ENCODE measurements at places on chromosomes 13 and 19.

DNA sequence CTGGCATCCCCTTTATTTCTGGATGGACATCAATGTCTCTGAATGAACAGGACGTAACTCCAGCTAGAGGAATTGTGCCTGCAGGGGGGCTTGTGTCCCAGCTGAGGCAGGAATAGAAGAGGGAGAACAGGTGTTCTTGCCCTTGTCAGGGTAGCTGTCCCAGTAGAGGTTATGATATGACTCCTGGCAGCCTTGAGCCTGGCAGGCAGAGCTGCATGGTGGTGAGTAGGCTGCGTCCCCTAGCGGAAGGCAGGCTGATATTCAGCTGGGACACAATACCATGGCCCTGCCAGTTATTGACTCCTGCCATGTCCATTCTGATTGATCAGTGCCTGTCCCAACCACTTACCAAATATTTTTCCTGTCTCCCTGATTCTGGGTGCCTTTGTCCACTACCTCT is 197.2 kb downstream of the RAP2A start:
- DNase-seq: no peak
- no peaks in the 10 kb centered on the region for H3K27me3 ChIP-seq
- no peaks in the 10 kb centered on the region for H3K4me1 ChIP-seq
- H3K36me3 ChIP-seq: no peaks in the 10 kb centered on the region
- no peak overlapping the region for H3K4me3 ChIP-seq
- H3K27ac ChIP-seq: no peak overlapping the region

- H3K4me3 ChIP-seq: no peak overlapping the region
- H3K27ac ChIP-seq: no peak overlapping the region
- H3K27me3 ChIP-seq: no peaks in the 10 kb centered on the region
- peaks cover 27% of the 10 kb centered on the region for H3K36me3 ChIP-seq
- DNase-seq: no peak
Measured at GRCh38 chr19:3684817-3685410, 15.4 kb downstream of the PIP5K1C start.

DNA sequence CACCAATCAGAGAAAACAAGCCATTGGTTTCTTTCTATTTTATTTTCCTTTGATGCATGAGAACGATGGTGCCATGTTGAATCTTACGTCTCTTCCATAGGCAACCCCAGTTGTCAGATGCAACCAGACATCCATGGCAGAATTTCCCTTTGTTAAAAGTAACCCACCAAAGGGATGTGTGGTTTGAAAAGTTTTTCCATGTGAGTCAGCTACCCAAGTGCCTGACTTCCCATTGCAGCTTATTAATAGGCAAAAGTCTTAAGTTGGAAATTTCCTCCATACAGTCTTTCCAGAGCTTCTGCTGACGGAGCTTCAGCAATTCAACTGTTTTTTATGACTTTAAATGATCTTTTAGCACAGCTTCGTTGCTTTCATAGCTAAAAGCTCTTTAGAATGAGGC is 73.8 kb upstream of the FAM216B start:
- H3K27me3 ChIP-seq: no peaks in the 10 kb centered on the region
- H3K36me3 ChIP-seq: no peaks in the 10 kb centered on the region
- no peaks in the 10 kb centered on the region for H3K4me1 ChIP-seq
- H3K27ac ChIP-seq: no peak overlapping the region
- DNase-seq: no peak

- no peaks in the 10 kb centered on the region for H3K36me3 ChIP-seq
- no peaks in the 10 kb centered on the region for H3K4me1 ChIP-seq
- no peak overlapping the region for H3K27ac ChIP-seq
- no peaks in the 10 kb centered on the region for H3K27me3 ChIP-seq
Measured at GRCh38 chr13:36046672-36047071, 84.5 kb downstream of the DCLK1 start.

DNA sequence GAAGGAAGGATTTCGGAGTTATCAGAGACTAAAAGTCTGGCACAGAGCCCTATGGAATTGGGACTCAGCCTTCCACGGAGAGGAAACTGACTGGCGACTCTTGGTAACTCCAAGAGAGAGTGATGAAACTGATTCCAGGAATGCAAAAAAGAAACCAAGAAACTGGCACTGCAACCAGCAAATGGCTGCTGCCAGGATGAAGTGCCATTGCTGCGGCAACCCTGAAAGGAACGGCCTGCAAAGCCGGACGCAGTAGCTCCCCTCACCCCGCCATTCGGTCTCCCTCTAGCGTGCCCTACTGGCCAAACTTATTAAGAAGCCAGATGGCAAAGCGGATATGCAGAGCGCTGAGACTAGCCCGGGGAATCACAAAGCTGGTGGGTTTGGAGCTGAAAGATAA is 236.0 kb downstream of the PCDH9 start:
- DNase-seq: no peak
- no peak overlapping the region for H3K27ac ChIP-seq
- no peaks in the 10 kb centered on the region for H3K36me3 ChIP-seq
- H3K4me3 ChIP-seq: peak overlapping the region; percentile 42

DNA sequence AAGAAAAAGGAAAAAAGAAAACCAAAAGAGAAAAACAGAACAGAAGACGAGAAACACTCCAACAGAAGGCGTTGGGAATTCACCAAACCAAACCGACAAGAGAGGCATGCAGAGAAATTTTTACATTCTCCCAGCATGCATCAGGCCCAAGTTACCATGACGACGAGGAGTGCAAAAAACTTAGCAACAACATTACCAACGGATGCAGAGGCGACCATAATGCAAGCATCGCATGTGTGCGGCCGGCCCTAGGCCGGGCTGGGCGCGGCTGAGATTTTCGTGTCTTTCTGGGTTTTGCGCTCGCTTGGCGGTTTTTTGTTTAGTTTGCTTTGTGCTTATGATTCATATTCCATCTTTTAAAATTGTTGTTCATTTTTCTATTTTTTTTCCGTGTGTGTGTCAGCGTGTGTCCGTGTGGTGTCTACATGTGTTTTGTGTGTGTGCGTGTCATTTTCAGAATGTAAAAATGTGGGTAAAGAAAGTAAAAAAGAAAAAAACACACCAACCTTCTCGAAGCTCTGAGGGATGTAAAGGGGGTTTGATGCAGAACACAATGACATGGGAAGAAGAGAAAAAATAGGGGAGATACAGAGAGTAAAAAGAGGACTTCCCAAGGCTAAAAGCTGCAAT is 84.9 kb downstream of the PTPRS start:
- no peak for DNase-seq
- peaks cover 6% of the 10 kb centered on the region for H3K4me1 ChIP-seq
- H3K4me3 ChIP-seq: no peak overlapping the region
- no peak overlapping the region for H3K27ac ChIP-seq
- H3K27me3 ChIP-seq: no peaks in the 10 kb centered on the region
- peaks cover 10% of the 10 kb centered on the region for H3K36me3 ChIP-seq

DNA sequence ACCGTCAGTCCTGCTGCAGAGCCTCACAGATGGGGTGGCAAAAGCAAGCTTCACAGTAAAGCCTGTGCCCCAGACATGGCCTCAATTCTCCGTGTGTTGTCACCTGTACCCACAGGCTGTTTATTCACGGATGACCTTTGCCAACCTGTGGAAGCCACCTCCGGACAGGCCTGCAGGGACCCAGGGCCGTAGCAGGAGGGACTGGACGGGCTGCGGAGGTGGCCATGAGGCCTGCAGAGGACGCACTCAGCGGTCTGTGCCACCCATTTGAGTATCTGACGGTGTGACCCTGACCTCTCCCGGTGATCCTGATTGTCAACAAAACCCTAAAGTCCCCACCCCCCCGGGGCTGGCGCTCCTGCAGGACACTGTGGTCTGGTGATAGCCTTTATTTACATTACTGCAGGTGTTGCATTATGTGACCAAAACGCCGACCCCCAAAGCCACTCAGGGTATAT is 7.8 kb upstream of the KLF16 start:
- no peak overlapping the region for H3K4me3 ChIP-seq
- H3K4me1 ChIP-seq: peaks cover 33% of the 10 kb centered on the region
- DNase-seq: no peak
- no peak overlapping the region for H3K27ac ChIP-seq
- no peaks in the 10 kb centered on the region for H3K27me3 ChIP-seq

GRCh38 chr13:101945435-101945834 is 456.4 kb downstream of the FGF14 start:
- H3K27ac ChIP-seq: no peak overlapping the region
- no peaks in the 10 kb centered on the region for H3K36me3 ChIP-seq
- H3K4me1 ChIP-seq: peaks cover 15% of the 10 kb centered on the region
- DNase-seq: no peak

GRCh38 chr19:18292810-18293641 is 11.6 kb upstream of the JUND start:
- peak overlapping the region; percentile 96 for H3K27ac ChIP-seq
- peaks cover 26% of the 10 kb centered on the region for H3K4me1 ChIP-seq
- H3K27me3 ChIP-seq: no peaks in the 10 kb centered on the region
- H3K36me3 ChIP-seq: no peaks in the 10 kb centered on the region

DNA sequence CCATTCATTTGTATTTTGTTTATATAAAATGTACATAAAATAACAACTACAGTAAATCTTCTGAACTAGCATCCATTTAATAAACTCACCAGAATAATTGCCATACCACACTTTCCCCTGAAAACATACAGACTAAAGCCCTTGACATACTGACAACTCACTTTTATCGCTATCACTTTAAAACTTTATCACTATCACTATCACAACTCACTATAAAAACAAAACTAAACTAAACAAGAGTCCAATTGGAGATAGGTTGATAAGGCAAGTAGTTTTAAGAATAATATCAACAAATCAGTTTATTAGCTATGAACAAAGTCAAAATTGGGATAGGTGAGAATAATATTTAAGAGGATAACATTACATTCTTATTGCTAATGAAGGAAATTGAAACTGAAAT is 108.9 kb downstream of the SLITRK6 start:
- H3K4me3 ChIP-seq: no peak overlapping the region
- H3K27ac ChIP-seq: no peak overlapping the region
- H3K4me1 ChIP-seq: no peaks in the 10 kb centered on the region

GRCh38 chr19:43441716-43442115 is 23.7 kb downstream of the LYPD3 start:
- no peaks in the 10 kb centered on the region for H3K36me3 ChIP-seq
- no peak for DNase-seq
- H3K27ac ChIP-seq: no peak overlapping the region
- H3K4me3 ChIP-seq: no peak overlapping the region

GRCh38 chr13:94387047-94387446 is 92.4 kb downstream of the DCT start:
- no peaks in the 10 kb centered on the region for H3K27me3 ChIP-seq
- no peak for DNase-seq
- H3K4me1 ChIP-seq: no peaks in the 10 kb centered on the region
- no peaks in the 10 kb centered on the region for H3K36me3 ChIP-seq
- H3K27ac ChIP-seq: no peak overlapping the region

DNA sequence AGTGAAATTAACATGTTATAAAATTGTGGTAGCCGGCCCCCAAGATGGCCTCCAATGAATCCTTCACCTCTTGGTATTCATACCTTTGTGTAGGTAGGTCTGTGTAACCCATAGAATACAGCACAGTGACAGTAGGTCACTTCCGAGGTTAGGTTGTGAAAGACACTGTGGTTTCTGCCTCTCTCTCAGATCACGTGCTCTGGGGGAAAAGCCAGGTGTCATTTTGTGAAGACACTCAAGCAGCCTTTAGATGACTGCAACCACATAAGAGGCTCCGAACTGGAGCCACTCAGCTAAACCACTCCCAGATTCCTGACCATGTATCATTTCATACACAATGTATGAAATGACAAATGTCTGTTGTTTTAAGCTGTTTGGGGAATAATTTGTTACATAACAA is 9.8 kb upstream of the USPL1 start:
- no peak overlapping the region for H3K4me3 ChIP-seq
- H3K27ac ChIP-seq: no peak overlapping the region
- H3K4me1 ChIP-seq: no peaks in the 10 kb centered on the region
- no peaks in the 10 kb centered on the region for H3K27me3 ChIP-seq

GRCh38 chr19:16661480-16662034 is 618 bp downstream of the TMEM38A start:
- peak overlapping the region; percentile 80 for H3K4me3 ChIP-seq
- H3K27ac ChIP-seq: peak overlapping the region; percentile 76
- peaks cover 48% of the 10 kb centered on the region for H3K4me1 ChIP-seq

GRCh38 chr13:97901716-97902115 is 51.8 kb upstream of the IPO5 start:
- H3K27ac ChIP-seq: no peak overlapping the region
- DNase-seq: no peak
- H3K27me3 ChIP-seq: no peaks in the 10 kb centered on the region
- no peaks in the 10 kb centered on the region for H3K36me3 ChIP-seq

DNA sequence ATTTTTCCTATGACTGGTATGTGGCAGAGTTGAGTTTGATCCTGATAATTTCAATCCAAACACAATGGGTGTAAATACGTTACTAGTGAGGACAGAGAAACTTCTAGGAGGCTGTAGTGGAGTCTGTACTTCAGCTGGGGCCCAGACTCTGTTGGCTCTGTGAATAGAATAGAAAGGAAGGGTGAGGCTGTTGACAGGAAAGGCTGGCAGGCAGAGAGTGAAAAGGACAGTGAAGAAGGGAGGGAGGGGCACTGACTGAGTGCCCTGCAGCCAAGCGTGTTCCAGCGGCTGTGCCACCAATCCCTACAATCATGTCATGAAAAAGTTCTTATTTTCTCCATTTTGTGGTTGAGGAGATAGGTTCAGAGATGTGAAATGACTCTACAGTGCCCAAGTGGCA is 80.5 kb downstream of the MBNL2 start:
- H3K27ac ChIP-seq: peak overlapping the region; percentile 18
- H3K36me3 ChIP-seq: no peaks in the 10 kb centered on the region
- peaks cover 51% of the 10 kb centered on the region for H3K4me1 ChIP-seq
- no peak for DNase-seq
- H3K4me3 ChIP-seq: no peak overlapping the region

GRCh38 chr13:20170921-20171320 is 10.1 kb upstream of the GJA3 start:
- no peaks in the 10 kb centered on the region for H3K36me3 ChIP-seq
- no peak overlapping the region for H3K4me3 ChIP-seq
- no peak for DNase-seq
- H3K4me1 ChIP-seq: peaks cover 12% of the 10 kb centered on the region
- H3K27ac ChIP-seq: no peak overlapping the region

GRCh38 chr13:93955904-93956303 is 523.6 kb downstream of the DCT start:
- peak overlapping the region; percentile 5 for H3K27ac ChIP-seq
- no peak overlapping the region for H3K4me3 ChIP-seq
- no peak for DNase-seq
- H3K27me3 ChIP-seq: no peaks in the 10 kb centered on the region

DNA sequence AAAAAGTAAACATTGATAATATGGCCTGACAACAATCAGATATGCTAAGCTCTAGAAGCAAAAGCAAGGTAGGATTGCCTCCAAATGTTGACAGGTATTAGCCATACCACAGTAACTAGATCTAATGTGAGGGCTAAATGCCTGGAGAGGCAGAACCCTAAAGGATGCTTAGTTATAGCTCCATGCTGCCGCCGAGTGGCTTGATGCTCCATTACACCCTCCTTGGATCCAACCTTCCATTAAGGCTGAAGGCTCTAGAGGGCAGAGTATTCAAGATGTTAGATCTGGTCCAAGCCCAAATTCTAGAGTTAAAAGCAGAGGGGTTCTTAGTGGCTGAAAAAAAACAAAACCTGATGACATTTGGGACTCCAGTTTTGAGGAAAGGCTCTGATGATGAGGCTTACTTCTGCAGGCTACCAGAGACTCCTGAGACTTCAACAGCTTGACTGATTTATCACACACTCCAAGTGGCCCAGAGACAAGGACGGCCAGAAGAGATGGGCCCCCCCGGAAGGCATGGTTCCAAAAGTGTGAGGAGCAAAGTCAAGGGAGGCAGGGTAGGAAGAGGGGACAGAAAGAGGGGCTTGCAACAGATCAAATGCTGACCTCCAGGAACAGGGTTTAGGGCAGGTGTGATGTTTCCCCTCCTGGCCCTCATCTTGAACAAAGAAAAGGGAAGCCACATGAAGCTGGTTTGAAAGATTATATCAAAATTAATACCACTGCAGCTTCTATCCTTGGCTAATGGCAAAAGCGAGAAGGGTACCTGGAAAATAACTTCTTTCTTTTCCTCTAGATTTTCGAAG is 21.9 kb upstream of the CPB2 start:
- H3K36me3 ChIP-seq: no peaks in the 10 kb centered on the region
- no peak overlapping the region for H3K4me3 ChIP-seq
- peaks cover 5% of the 10 kb centered on the region for H3K4me1 ChIP-seq
- no peaks in the 10 kb centered on the region for H3K27me3 ChIP-seq
- no peak overlapping the region for H3K27ac ChIP-seq

All from esophagus squamous epithelium (tissue), 5 donors.